ENCODE measurements at places on chromosomes 7 and 10. TPM values are rescaled to one million over a fixed set of nuclear protein-coding genes. Genes with fewer than 3 reads are reported as not detected.

GDF2 gene
- not detected for total RNA-seq

CFAP43 gene
- total RNA-seq: not detected

TCERG1L gene
- not detected for total RNA-seq

CHAT gene
- total RNA-seq: not detected

FLNC gene
- 0.05 TPM for total RNA-seq

SEC31B gene
- 73.5 TPM for total RNA-seq

FAM237B gene
- total RNA-seq: not detected

SLC26A4 gene
- 0.35 TPM for total RNA-seq

TLX1 gene
- not detected for total RNA-seq

IFIT3 gene
- total RNA-seq: 10.3 TPM

NUTM2D gene
- 1.6 TPM for total RNA-seq

NSUN5 gene
- 33.3 TPM for total RNA-seq

OR6V1 gene
- not detected for total RNA-seq

SEMA4G gene
- total RNA-seq: 0.96 TPM

GPR85 gene
- total RNA-seq: not detected

HABP2 gene
- not detected for total RNA-seq

VAX1 gene
- total RNA-seq: not detected

MMD2 gene
- total RNA-seq: not detected

ANKRD7 gene
- total RNA-seq: not detected

ZCWPW1 gene
- total RNA-seq: 5.1 TPM

PBLD gene
- total RNA-seq: 1.9 TPM

PHKG1 gene
- total RNA-seq: 6.2 TPM

NAT16 gene
- not detected for total RNA-seq

ITGA8 gene
- not detected for total RNA-seq

TWIST1 gene
- not detected for total RNA-seq

HOXA6 gene
- not detected for total RNA-seq

TUBAL3 gene
- not detected for total RNA-seq

ST8SIA6 gene
- 4.1 TPM for total RNA-seq

MAP3K8 gene
- total RNA-seq: 38.8 TPM

METTL27 gene
- total RNA-seq: 0.85 TPM

ALOX5 gene
- total RNA-seq: 66.6 TPM

CHST15 gene
- total RNA-seq: 3.3 TPM

ANLN gene
- 0.39 TPM for total RNA-seq

ENO4 gene
- not detected for total RNA-seq

PPP1R3C gene
- 0.10 TPM for total RNA-seq

TTYH3 gene
- 14.8 TPM for total RNA-seq

Measured in T-helper 17 cell (primary cell).